ENCODE measurements at places on chromosomes 7 and 10.

- no peak for DNase-seq
Measured at GRCh38 chr10:24902400-24902728, 50.0 kb downstream of the PRTFDC1 start.

DNA sequence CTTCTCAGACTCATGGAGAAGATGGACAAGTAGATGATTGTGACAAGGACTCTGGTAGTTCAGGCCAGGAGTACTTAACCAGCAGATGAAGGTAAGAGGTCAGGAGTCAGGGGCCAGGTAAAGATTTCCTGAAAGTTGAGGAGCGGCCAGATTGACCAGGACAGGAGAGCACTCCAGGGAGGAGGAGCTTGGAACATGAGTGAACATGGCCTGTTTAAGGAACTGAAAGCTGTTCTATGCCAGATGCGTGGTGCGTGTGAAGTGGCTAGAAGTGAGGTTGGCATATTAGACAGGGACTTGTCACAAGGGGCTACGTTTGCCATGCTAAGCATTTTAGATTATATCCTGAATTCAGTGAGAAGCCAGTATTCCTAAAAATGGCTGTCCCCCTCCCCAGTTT is 157.2 kb downstream of the WNT2 start:
- no peak for DNase-seq

GRCh38 chr10:100836891-100837290 is 75.9 kb upstream of the SLF2 start:
- DNase-seq = no peak

GRCh38 chr7:148129023-148129422 is 461.5 kb upstream of the C7orf33 start:
- DNase-seq = no peak

- DNase-seq = no peak
Measured at GRCh38 chr10:66564287-66564686, 361.5 kb upstream of the LRRTM3 start.

DNA sequence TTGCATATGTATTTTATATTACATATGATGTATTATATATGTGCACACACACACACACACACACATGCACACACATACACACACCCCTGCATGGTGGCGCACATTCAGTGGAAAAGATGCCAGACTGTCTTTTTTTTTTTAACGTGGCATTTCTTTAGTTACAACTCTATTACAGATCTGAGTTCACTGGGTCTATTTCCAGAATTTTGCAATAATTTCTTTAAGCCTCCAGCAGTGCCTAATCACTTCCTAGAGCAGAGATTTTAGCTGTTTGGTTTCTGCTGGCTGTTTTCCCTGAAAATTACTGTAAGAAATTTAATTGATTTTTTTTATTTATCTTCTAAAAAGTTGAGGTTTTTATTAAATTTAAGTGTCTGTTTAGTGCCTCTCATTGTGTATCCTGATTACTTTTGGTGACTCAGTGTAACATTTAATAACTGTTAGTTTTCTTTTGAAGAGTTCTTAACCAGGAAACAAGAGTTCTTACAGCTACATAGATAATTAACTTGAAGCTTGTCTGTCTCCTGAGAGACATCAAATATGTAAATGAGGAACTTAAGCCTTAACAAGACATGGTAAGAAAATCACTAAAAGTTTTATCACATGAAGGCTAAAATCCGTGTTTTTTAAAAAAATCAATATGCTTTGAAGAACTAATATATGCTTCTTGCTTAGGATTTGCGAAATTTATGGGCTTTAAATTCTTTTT is 232.0 kb downstream of the MDFIC start:
- DNase-seq = no peak

- DNase-seq = no peak
Measured at GRCh38 chr7:122212754-122213153, 68.7 kb upstream of the AASS start.

- DNase-seq = no peak
Measured at GRCh38 chr10:89522463-89522862, 12.9 kb downstream of the SLC16A12 start.

DNA sequence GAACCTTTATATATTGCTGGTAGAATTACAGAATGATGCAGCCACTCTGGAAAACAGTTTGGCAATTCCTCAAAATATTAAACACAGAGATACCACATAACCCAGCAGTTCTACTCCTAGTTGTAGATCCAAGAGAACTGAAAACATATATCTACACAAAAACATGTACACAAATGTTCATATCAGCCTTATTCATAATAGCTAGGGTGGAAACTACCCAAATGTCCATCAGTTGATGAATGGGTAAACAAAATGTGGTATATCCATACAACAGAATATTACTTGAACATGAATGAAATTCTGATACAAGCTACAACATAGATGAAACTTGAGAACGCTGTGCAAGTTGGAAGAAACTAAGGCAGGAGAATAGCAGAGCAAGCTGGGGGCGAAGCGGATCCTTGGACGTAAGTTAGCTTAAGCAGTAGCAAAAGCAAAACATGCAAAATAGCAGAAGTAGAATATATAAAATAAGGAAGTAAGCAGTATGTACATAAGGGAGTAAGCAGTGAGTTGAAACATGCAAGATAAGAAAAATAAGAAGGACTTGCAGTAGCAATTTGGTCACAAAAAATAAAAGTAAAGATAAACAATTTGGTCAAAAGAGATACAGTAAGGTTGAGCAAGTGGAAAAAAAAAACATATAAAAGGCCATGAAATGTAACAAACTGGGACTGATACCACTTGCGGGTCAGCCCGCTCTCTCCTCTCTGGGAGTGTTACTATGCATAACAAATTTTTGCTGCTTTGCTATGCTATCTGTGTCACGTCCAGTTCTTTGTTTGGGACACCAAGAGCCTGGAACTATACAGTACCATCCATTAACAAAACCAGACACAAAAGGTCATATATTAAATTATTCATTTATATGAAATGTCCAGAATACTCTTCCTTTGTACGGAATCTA is 18.0 kb upstream of the HILPDA start:
- DNase-seq = no peak

DNA sequence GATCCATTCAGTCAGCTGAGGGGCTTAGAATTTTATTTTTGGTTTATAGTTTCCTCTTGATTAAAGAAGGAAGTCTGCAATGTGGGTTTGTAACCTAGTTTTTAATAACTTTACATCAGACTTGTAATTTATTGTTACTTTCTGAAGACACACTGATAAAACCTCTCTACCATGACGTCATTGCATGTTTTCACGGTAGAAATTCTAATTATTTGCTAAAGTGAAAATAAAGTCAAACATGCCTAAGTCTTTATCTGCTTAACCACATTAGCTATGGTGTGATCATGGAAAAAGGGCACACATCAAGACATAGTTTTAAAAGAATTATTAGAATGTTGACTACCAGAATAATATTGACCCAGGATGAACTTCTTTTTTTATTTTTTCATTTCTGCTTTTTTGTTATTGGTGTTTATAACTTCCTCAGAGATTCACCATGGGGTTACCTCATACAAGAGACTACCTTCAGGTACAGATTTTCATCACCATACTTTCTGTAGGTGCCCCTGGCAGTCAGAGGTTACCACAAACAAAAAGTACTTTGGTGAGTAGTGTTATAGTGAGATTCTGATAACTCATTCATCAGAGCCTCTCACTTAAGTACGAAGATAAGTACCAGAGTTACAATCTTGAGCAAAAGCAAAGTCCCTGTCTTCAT is 7.0 kb upstream of the PANK1 start:
- DNase-seq = no peak

DNA sequence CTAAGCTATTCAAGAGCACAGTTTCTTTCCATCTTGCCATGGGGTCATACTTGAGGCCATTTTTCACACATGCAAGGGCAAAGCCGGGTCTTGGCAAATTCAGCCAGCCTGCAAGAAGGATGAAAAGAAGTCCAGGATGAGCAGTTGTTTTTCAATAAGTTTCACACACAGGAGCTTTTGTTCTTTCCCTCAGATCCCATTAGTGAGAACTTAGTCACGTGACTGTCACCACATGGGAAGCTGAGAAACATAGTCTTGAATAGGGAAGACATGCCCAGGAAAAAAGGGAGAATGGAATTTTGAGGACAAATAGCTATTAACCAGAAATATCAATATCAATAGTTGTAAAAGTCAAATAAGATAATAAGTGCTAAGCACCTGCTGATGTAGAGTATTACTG is 137.7 kb downstream of the AHR start:
- no peak for DNase-seq

DNA sequence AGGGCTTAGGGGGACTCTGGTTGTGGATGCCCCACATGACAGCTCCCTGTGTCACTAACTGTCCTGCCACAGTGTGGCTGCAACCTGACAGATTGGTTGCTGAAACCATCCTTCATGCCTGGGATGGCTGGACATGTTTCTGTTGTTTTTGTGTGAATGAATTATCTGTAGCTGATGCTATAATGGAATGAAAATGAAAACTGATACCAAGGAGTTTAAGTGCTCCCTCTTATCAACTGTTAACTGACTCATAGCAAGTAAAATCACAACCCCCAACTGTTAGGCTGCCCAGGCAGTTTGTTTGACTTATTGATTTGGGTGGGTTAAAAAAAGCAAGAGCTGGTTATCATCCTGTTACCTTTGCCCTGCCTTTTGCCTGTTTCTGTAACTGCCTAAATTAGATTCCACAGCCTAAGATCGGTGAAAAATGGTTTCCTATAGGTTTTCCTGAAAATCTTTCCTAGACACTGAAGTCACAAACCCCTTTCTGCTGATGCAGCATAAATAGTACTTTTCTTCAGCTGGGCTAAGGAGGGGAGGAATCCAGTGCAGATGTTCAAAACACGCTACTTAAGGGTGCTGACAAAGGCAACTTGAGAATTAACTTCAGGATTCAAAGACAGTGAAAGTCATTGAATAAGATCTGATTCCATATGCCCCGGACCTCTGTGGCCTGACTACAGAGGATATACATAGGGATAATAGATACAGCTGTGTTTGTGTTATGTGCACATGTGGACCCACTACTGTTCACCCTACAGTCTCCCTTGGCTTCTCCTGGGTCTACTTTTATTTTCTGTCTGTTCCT is 5.7 kb downstream of the FRAT2 start:
- no peak for DNase-seq

GRCh38 chr7:32219416-32219815 is 149.2 kb upstream of the PDE1C start:
- no peak for DNase-seq

GRCh38 chr10:104323085-104323484 is 15.2 kb downstream of the ITPRIP start:
- no peak for DNase-seq

- no peak for DNase-seq
Measured at GRCh38 chr7:4798706-4799235, 23.3 kb downstream of the AP5Z1 start.

- no peak for DNase-seq
Measured at GRCh38 chr10:97003151-97003803, 171.2 kb downstream of the LCOR start.

Data from amygdala (tissue), 56 donors.